Naive thymus-derived CD8-positive, alpha-beta T cell (primary cell): ENCODE measurements at places on chromosomes 4 and X.

- peak overlapping the region; percentile 95 for H3K27ac ChIP-seq
- peak overlapping the region; percentile 95 for H3K4me3 ChIP-seq
- peaks cover 5% of the 10 kb centered on the region for H3K36me3 ChIP-seq
- no peaks in the 10 kb centered on the region for H3K27me3 ChIP-seq
- DNase-seq = peak; percentile 49
Observed at GRCh38 chrX:132023896-132024386, 839 bp downstream of the STK26 start.

GRCh38 chr4:15245006-15245530 lies 182.8 kb upstream of the C1QTNF7 start:
- H3K36me3 ChIP-seq = no peaks in the 10 kb centered on the region
- no peaks in the 10 kb centered on the region for H3K4me1 ChIP-seq
- no peaks in the 10 kb centered on the region for H3K27me3 ChIP-seq

DNA sequence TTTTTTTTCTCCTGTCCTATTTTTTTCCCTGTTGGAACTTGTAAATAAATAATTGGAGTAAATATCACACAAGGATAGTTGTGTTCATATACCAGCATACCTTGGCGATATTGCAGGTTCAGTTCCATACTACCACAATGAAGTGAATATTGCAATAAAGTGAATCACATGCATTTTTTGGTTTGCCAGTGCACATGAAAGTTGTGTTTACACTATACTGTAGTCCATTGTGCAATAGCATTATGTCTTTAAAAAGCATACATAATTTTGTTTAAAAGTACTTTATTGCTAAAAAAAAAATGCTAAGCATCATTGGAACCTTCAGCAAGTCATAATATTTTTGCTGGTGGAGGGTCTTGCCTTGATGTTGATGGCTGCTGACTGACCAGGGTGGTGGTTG lies 88.6 kb downstream of the GSTCD start:
- no peaks in the 10 kb centered on the region for H3K27me3 ChIP-seq
- no peak overlapping the region for H3K4me3 ChIP-seq
- H3K27ac ChIP-seq = no peak overlapping the region
- H3K4me1 ChIP-seq = no peaks in the 10 kb centered on the region
- peaks cover 2% of the 10 kb centered on the region for H3K36me3 ChIP-seq
- no peak for DNase-seq

DNA sequence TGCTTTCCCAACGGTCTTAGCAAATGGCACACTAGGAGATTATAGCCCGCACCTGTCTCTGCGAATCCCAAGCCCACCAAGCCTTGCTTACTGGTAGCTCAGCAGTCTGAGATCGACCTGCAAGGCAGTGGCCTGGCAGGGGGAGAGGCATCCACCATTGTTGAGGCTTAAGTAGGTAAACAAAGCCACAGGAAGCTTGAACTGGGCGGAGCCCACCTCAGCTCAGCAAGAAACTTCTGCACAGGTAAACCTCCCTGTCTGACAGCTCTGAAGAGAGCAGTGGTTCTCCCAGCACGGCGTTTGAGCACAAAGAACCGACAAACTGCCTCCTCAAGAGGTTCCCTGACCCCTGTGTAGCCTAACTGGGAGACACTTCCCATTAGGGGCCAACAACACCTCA lies 42.8 kb downstream of the BRWD3 start:
- H3K4me3 ChIP-seq = peak overlapping the region; percentile 14
- DNase-seq = no peak
- no peaks in the 10 kb centered on the region for H3K27me3 ChIP-seq
- peaks cover 52% of the 10 kb centered on the region for H3K4me1 ChIP-seq
- H3K36me3 ChIP-seq = peaks cover 25% of the 10 kb centered on the region

DNA sequence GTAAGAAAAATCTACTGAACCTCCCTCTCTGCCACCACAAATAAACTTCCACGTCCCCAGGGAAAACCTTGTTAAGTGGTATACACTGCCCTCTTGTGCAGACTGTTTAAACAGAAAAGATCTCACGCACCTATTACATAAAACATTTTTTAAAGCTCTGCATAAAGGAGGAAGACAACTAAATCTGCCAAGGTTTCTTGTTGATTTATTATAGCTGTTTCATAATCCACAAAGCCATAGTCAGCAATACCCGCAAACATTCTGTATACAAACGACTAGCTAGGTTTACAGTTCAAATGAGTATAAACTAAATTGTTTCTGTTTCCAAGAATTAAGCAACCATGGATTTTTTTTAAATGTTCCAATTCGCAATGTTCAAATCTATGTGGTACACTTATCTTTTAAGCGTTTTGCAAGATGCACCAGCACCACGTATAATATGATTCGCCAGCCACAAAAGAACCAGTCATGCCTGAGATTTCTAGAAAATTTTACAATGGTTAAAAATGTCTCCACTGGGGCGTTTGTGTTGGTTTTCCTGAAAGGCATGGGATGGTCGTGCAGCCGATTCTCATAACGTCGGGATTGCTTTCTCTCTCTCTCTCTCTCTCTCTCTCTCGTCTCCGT lies 164.6 kb downstream of the PRKX start:
- H3K4me1 ChIP-seq = no peaks in the 10 kb centered on the region
- no peak for DNase-seq
- no peak overlapping the region for H3K4me3 ChIP-seq
- H3K27me3 ChIP-seq = peaks cover 10% of the 10 kb centered on the region

DNA sequence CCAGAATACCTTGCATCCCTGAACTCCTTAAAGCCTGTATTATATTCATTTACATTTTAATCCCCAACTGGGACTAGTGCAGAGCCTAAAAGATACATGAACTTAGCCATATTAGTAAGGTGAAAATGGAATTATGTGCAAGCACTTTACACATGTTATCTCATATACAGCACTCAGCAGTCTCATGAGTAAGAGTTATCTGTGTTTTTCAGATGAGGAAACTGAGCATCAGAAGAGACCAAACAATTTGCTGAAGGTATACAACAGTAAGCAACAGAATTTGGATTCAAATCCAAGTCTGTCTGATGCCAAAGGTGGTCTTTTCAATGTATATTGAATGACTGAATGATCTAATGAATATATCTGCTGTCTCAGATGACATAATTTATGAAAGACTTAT lies 12.3 kb downstream of the ATP7A start:
- H3K4me3 ChIP-seq = no peak overlapping the region
- H3K4me1 ChIP-seq = peaks cover 9% of the 10 kb centered on the region
- H3K27ac ChIP-seq = no peak overlapping the region
- DNase-seq = no peak
- no peaks in the 10 kb centered on the region for H3K27me3 ChIP-seq

- H3K36me3 ChIP-seq = no peaks in the 10 kb centered on the region
- no peak for DNase-seq
- H3K27ac ChIP-seq = no peak overlapping the region
- H3K27me3 ChIP-seq = no peaks in the 10 kb centered on the region
- peaks cover 23% of the 10 kb centered on the region for H3K4me1 ChIP-seq
Observed at GRCh38 chrX:107704587-107704986, 71.0 kb downstream of the TSC22D3 start.

DNA sequence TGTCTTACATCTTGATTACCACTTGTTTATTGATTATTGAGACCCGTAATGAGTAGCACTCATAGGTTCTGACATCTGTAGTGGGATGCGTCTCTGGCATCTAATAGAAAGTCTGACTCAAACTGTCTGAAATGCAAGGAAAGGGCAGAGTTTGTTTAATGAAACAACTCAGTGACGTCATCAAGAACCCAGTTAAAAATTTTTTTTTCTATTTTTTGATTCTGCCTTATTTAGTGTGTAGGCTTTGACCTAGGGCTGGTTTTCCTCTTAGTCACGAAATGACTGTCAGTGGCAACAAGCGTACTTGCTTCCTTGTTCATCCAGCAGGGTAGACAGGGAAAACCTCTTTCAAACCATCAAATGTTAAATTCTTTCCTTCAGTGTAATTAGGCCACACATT lies 3.1 kb upstream of the CDKL5 start:
- H3K27ac ChIP-seq = no peak overlapping the region
- peaks cover 2% of the 10 kb centered on the region for H3K27me3 ChIP-seq
- H3K36me3 ChIP-seq = no peaks in the 10 kb centered on the region
- DNase-seq = no peak
- no peak overlapping the region for H3K4me3 ChIP-seq

DNA sequence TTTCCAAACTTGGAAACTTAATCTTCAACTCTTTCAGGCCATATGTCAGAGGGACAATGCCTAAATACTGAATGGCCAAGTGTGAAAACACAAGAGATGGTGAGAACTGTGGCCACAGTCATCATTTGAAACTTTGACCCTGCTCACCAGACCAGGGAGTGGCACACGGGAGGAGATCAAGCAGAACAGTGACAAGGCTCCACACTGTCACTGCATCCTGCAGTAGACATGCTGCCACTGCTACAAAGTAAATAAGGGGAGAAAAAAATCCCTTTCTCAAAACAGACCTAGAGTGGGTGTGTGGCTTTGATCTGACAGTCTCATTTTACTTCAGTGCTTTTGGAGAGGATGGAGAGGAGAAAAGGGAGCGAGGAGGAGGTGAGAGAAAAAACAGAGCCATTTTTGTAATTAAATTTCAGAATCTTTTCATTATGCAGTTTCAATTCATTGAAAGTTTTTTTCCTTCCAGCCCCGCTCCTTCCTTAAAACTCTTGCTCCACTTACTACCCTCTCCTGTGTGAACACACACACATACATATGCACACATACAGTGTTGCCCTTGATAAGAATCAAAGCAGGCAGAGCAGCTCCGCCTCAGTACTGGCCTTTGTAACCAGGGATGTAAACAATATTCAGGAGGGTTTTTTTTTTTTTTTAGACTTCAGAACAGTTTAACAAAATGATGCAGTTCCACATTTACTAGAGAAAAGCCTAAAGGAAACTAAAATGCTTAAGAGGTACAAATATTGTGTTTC lies 34.4 kb downstream of the NEXMIF start:
- H3K27ac ChIP-seq = no peak overlapping the region
- no peaks in the 10 kb centered on the region for H3K27me3 ChIP-seq
- no peak for DNase-seq
- H3K36me3 ChIP-seq = no peaks in the 10 kb centered on the region

GRCh38 chr4:183907871-183908683 lies 3.0 kb downstream of the STOX2 start:
- no peak overlapping the region for H3K27ac ChIP-seq
- no peak for DNase-seq
- H3K27me3 ChIP-seq = peaks cover 32% of the 10 kb centered on the region
- no peak overlapping the region for H3K4me3 ChIP-seq
